ENCODE measurements at places on chromosomes 3 and 15. TPM values are rescaled to one million over a fixed set of nuclear protein-coding genes. Genes with fewer than 3 reads are reported as not detected.

DNA sequence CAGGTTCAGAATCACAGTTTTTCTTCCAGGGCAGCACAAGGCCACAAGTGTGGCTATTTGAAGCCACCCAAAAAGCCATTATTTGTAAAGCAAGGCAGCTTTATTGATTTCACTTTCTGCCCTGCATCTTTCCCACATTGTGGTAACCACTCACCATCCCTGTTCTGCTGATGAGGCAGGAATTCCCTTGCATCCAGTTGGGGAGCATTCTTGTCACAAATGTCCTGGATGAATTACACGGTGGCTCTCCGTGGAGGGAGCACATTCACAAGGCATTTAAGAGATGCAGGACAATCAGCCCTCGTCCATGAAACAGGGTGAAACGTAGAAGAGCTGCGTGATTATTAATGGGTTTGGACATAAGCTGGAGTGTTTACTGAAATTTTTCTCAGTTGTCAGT, 111.2 kb downstream of the APBA2 start:
- H3K36me3 ChIP-seq, result no peaks in the 10 kb centered on the region
- H3K27ac ChIP-seq, result no peak overlapping the region
- no peaks in the 10 kb centered on the region for H3K4me1 ChIP-seq
- no peak overlapping the region for H3K4me3 ChIP-seq
- H3K27me3 ChIP-seq, result no peaks in the 10 kb centered on the region

DNA sequence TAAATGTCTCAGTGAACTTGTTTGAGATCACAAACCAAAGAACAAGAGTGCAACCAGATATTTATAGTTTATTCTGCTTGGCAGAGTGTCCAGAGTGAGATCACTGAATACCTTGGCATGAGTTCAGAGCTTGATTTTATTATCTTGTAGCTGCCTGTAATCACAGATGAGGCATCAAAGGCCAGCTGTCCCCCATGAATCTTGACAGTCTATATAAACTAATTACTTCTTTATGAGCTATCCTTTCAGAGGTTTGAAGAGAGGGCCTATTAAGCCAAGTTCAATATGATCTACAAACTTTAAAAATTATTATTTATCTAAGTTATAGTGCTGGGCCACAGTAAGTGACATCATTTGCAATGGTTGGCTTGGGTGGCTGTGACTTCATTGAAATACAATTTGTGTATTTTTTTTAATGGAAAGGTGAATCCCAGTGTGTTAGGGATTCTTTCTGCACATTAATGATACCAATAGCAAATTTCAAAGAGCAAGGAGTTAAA, 251.5 kb downstream of the CLSTN2 start:
- DNase-seq, result no peak
- H3K27ac ChIP-seq, result no peak overlapping the region
- H3K27me3 ChIP-seq, result no peaks in the 10 kb centered on the region

GRCh38 chr3:187186375-187186774, 10.9 kb upstream of the RTP1 start:
- H3K4me3 ChIP-seq, result no peak overlapping the region
- H3K27ac ChIP-seq, result no peak overlapping the region
- no peaks in the 10 kb centered on the region for H3K27me3 ChIP-seq
- no peaks in the 10 kb centered on the region for H3K36me3 ChIP-seq

GRCh38 chr3:165404357-165405027, 208.3 kb upstream of the SLITRK3 start:
- H3K4me3 ChIP-seq, result no peak overlapping the region
- no peaks in the 10 kb centered on the region for H3K27me3 ChIP-seq
- no peak overlapping the region for H3K27ac ChIP-seq
- peak; percentile 47 for DNase-seq

The GOLGA8S gene
- not detected for total RNA-seq

GRCh38 chr15:88187195-88187594, 69.3 kb downstream of the NTRK3 start:
- no peak overlapping the region for H3K4me3 ChIP-seq
- H3K4me1 ChIP-seq, result no peaks in the 10 kb centered on the region

The SV2B gene
- total RNA-seq, result 8.8 TPM

DNA sequence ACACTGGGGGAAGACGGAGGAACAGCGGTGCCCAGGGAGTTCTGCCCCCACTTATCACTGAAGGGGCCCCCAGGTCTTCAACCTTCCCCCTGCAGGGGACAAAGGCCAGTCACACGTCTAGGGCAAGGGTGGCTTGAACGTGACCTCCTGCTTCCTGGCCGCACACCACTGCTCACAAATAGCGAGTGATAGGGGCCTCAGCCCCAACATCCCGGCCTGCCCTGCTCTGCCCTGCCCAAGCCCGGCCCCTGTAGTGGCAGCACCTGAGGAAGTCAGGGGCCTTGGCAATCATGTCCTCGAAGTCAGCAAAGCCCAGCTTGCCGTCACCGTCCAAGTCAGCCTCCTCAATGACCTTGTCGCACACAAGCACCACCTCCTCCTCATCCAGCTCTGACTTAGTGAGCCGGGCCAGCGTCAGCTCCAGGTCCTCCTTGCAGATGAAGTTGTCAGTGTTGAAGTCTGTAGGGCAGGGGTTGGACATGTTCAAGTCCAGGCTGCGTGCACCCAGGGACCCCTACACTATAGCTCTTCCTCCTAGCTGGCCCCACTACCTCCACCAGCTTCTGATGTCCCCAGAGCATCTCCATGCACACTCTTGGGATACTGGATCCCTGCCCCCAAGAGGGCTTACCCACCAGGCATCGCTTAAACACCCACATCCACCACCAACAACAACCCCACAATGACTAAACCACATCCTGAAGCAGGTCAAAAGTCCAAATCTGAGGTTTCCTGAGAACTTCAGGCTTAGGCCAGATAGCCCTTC, 13.3 kb downstream of the SH2D7 start:
- no peaks in the 10 kb centered on the region for H3K4me1 ChIP-seq
- no peaks in the 10 kb centered on the region for H3K27me3 ChIP-seq
- H3K36me3 ChIP-seq, result no peaks in the 10 kb centered on the region

DNA sequence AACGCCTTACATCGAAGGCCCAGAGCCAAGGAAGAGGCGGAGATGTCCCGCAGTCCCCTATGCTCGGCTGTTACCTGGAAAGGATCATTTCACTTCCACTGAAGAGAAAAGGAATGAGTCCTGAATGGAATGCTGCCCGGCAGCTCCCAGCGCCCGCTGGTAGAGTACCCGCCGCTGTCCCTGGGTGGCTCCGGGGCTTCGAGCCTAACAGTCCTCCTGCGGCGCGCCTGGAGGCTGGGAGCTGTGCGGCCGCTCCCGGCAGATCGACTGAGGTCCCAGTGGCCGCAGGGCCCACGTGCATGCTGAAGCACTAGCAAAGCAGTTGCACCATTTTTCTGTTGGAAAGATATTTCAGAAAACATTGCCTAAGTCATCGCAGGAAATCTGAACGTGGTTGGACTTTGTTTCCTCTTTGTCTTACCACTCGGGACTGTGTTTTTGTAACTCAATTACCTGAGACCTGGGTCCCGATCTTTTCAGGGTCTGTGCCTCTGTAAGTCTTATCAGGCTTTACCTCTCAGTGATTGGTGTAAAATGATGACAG, 984 bp downstream of the RNU6-1 start:
- peak; percentile 92 for DNase-seq
- H3K4me1 ChIP-seq, result peaks cover 7% of the 10 kb centered on the region
- peak overlapping the region; percentile 87 for H3K4me3 ChIP-seq
- H3K36me3 ChIP-seq, result no peaks in the 10 kb centered on the region

- no peaks in the 10 kb centered on the region for H3K36me3 ChIP-seq
- peak overlapping the region; percentile 85 for H3K27ac ChIP-seq
- H3K4me1 ChIP-seq, result no peaks in the 10 kb centered on the region
- no peak overlapping the region for H3K4me3 ChIP-seq
Observed at GRCh38 chr15:101069654-101069973, 150.5 kb downstream of the LRRK1 start.

- no peak overlapping the region for H3K27ac ChIP-seq
- peaks cover 3% of the 10 kb centered on the region for H3K36me3 ChIP-seq
- no peak for DNase-seq
Observed at GRCh38 chr15:52656412-52656811, 22.8 kb downstream of the ATOSA start.

The HGD gene
- total RNA-seq, result not detected

The PLSCR5 gene
- not detected for total RNA-seq

DNA sequence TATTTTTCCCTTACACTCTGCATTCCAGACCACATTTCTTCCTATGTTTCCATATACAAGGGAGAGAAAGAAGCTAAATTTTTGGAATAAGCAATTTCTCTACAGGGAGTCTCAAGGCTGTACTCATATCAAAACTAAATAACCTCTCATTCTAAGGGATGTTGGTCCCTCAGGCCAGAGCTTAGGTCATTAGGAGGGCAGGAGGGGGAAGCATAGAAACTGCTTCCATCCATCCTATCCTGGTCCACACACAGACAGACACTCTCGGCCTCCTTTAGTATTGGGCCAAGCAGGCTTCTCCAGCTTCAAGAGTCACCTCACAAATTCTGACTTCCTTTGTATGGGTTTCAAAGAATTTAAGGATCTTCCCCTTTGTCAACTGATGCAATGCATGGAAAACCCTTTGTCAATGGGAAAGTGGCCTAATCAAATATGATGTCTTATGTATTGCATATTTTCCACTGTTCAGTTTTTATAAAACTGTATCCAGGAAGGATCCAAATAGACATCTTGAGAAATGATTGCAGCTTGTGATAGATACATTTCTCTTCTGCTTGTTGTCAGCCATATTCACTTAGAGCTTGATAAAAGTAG, 140.7 kb upstream of the RARB start:
- peaks cover 10% of the 10 kb centered on the region for H3K4me1 ChIP-seq
- H3K4me3 ChIP-seq, result no peak overlapping the region
- H3K27me3 ChIP-seq, result no peaks in the 10 kb centered on the region
- no peak overlapping the region for H3K27ac ChIP-seq
- no peaks in the 10 kb centered on the region for H3K36me3 ChIP-seq

The TCTA gene
- 11.2 TPM for total RNA-seq

DNA sequence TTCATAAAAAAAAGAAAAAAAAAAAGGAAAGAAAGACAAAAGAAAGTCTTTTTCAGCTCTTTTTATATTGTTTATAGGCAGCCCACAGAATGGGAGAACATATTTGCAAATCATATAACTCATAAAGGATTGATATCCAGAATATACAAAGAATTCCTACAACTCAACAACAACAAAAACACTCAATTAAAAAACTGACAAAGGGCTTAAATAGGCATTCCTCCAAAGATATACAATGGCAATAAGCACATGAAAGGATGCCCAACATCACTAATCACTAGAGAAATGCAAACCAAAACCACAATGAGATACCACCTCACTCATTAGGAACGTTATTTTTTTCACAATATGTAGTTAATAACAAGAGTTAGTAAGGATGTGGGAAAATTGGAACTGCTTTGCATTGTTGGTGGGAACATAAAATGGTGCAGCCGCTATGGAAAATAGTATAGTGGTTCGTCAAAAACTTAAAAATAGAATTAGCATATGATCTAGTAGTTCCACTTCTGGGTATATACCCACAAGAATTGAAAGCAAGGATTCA, 54.2 kb upstream of the CMTM8 start:
- H3K27ac ChIP-seq, result no peak overlapping the region
- no peaks in the 10 kb centered on the region for H3K4me1 ChIP-seq
- no peak overlapping the region for H3K4me3 ChIP-seq
- no peak for DNase-seq
- no peaks in the 10 kb centered on the region for H3K27me3 ChIP-seq
- no peaks in the 10 kb centered on the region for H3K36me3 ChIP-seq

The ACAD11 gene
- 18.8 TPM for total RNA-seq

The LRRC31 gene
- not detected for total RNA-seq

The LCTL gene
- total RNA-seq, result 0.99 TPM

DNA sequence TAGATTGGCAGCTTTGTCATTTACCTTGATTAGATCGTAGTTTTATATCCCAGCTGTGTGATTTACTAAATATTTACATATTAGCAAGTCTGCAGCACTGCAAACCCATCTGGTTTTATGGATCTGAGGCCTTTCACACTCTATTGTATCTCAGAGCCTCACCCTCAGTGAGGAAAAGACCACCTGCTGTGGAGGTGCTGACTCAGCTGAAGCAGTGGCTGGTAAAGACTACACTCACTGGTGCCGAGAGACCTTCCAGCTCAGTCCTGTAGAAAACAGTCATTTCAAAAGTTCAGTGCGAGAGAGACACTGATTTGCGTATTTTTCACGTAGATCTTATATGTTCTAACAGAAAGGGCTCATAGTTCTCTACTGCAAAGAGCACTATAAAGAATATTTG, 307.8 kb upstream of the TPM1 start:
- peak overlapping the region; percentile 12 for H3K4me3 ChIP-seq
- H3K27me3 ChIP-seq, result no peaks in the 10 kb centered on the region
- no peak overlapping the region for H3K27ac ChIP-seq
- DNase-seq, result peak; percentile 92

DNA sequence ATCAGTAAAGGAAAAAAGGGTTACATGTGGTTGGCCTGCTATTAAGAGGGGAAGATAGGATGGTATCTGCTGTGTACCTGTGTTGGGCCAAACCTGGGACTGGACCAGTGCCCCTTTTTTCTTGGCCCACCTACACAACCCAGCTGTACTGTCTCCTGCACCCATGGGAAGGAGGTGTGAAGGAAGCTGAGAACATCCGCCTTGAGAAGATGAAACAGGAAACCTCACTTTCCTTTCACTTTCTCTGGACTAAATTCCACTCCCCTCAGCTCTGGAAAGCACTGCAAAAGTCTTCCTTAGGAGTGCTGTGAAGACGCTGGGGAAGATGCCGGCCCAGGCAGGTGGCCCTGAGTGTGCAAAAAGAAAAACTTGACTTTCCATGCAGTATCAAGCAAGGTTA, 37.6 kb downstream of the LRRN1 start:
- H3K4me3 ChIP-seq, result no peak overlapping the region
- DNase-seq, result no peak
- H3K27ac ChIP-seq, result no peak overlapping the region
- no peaks in the 10 kb centered on the region for H3K4me1 ChIP-seq
- no peaks in the 10 kb centered on the region for H3K27me3 ChIP-seq

GRCh38 chr3:141060327-141060726, 9.2 kb downstream of the SPSB4 start:
- H3K36me3 ChIP-seq, result no peaks in the 10 kb centered on the region
- H3K4me3 ChIP-seq, result no peak overlapping the region

The GATA2 gene
- total RNA-seq, result 1.3 TPM

DNA sequence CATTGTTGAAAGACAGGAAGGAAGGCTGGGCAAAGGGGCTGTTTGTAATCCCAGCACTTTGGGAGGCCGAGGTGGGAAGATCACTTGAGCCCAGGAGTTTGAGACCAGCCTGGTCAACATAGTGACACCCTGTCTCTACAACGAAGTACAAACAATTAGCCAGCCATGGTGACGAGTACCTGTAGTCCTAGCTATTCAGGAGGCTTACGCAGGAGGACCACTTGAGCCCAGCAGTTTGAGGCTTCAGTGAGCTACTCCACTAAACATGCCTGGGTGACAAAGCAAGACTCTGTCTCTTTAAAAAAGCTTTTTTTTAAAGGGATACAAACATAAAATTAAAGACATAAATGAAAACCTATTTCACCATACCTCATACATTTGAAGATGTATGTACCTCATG, 11.1 kb downstream of the SERP1 start:
- H3K27me3 ChIP-seq, result no peaks in the 10 kb centered on the region
- H3K4me1 ChIP-seq, result no peaks in the 10 kb centered on the region
- no peaks in the 10 kb centered on the region for H3K36me3 ChIP-seq
- DNase-seq, result no peak
- H3K4me3 ChIP-seq, result no peak overlapping the region

All from endodermal cell (in vitro differentiated cells).